Aorta (tissue), 5 donors: ENCODE measurements at places on chromosomes 7 and 10. TPM values are rescaled to one million over a fixed set of nuclear protein-coding genes. Genes with fewer than 3 reads are reported as not detected.

DNA sequence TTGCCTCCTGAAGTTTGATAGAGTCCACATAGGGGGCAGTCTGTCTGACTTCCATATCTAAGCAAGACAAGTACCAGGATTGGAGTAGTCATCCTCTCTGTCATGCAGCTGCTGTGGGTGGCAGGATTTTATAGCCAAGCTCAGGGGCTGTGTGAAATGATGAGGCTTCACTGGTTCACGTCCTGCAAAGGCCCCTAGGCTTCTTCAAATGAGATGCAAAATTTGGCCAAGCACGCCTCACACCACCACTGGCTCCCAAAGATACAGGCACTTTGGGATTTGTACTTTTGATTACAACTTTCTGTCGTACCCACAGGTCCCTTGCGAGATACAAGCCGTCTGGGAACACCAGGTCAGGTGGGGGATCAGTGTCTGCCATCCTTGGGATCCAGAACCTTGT, 67.1 kb downstream of the WDFY4 start:
- DNase-seq, result no peak

- DNase-seq, result no peak
Measured at GRCh38 chr10:90162271-90162853, 461.0 kb downstream of the KIF20B start.

GRCh38 chr7:81604075-81604807, 165.6 kb downstream of the HGF start:
- DNase-seq, result no peak

The CRPPA gene
- 2.4 TPM for total RNA-seq

DNA sequence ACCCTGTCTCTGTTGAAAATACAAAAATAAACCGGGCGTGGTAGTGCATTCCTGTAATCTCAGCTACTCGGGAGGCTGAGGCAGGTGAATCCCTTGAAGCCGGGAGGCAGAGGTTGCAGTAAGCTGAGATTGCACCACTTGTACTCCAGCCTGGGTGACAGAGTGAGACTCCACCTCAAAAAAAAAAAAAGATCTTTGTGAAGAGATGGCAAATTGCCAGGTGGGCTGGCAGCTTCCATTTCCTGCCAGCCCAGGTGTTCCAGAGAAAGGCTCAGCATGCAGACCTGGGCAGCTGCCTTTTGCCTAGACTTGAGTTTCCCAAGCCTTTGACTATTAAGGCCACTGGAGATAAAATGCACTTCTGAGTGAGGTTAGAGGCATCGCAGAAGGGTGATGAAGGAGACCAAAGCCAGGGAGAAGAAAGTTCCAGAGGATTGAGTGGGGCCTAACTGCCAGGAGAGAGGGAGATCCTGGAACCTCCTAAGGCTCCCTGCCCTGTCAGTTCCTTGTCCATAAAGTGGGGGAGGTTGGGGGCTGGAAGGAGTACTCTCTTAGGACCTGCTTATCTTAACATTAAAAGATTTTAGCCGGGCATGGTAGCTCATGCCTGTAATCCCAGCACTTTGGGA, 10.0 kb upstream of the DDIT4 start:
- no peak for DNase-seq

The MBL2 gene
- not detected for total RNA-seq

DNA sequence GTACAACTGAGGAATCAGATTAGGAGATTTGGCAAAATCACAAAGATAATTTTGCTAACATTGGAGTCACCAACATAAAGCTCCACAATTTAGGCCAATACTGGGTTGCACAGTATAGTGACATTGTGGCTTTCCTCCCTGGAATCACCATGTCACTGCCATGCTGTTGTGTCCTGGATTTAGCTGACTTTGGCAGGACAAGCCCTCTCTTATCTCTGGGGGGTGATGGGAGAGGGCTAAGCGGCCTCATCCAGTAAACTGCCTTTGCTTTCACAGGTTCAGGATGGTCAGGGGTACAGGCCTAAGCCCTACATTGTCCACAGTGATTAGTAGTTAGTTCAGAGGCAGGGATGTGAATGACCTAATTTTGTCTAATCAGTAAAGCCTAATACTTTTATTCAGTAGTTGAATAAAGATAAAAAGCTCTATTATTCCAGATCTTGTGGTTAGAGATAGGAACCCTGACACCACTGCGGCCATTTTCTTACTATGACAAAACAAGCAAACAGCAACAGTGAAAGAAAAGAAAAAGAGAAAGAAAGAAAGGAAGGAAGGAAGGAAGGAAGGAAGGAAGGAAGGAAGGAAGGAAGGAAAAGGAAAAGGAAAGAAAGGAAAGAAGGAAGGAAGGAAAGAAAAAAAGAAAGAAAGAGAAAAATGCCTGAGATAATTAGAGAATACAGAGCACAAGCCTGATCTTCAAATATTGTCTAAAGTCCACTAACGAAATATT, 140.1 kb downstream of the ETV1 start:
- DNase-seq, result no peak

The CXCL12 gene
- 122 TPM for total RNA-seq

The C10orf53 gene
- not detected for total RNA-seq

GRCh38 chr10:128338951-128339350, 212.7 kb upstream of the MKI67 start:
- DNase-seq, result no peak

DNA sequence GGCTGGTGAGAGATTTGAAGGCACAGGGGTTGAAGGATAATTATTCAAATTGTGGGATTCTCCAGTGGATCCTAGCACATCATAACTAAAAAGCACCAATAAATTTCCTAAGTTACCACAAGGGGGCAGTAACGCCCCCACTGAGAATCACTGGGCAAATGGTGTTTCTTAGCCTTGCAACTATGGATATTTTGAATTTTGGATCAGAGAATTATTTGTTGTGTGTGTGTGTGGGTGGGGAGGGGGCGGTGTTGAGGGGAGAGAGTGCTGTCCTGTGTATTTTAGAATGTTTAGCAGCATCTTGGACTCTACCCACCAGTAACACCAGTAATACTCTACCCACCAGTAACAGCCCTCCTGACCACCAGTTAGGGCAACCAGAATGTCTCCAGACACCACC, 63.3 kb upstream of the PRKG1 start:
- no peak for DNase-seq
